ENCODE measurements at places on chromosomes 2 and 18.

DNA sequence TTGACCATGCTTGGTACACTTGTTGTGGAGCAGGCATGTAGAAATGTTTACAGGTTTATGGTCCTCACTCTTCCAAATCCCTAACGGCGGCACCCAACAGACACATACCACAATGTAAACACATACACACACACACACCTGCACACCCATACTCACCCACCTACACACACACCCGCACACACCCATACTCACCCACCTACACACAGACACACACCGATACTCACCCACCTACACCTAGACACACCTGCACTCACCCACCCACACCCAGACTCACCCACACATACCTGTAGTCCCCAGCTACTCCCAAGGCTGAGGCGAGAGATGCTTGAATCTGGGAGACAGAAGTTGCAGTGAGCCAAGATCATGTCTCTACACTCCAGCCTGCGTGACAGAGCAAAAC is 1.5 kb upstream of the RAB6D start:
- no peak for DNase-seq

DNA sequence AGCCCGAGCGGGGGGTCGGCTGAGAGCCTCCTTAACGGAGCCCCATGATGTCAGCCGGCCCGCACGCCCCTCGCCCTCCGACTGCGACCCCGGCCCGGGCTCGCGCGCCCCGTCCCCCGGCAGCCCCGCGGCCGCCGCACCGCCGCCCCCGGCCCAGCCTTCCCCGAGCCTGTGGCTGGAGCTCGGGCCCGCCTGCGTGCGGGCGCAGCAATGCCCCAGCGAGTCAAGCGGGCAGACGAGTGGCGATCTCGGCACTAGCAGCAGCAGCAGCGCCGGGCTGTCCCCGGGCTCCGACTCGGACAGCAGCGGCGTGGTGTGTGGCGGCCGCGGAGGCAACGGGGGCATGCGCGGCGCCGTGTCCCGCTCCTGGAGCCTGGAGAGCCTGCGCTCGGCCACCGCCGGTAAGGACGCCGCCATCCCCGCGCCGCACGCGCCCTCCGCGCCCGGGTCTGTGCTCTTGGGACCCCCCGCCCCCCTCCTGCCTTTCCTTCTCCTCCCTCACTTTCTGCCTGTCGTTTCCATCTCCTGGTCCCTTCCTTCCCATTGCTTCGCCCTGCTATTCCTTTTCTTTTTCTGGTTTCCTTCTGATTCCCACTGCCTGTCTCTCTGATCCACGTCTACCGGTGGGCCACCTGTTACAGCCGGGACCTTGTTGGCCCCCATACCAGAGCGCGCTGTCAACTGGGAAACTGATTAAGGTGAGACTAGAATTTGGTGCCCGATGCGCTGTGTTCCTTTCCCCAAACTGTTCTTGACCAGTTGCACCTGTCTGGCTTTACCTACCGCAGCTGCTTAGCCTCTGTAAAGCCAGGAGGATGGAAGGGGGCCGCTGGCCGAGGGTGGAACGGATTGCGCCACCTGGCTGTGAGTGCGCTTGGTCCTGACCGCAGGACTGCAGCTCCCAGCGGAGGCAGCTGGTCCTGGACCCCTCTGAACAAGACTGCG is 127.4 kb downstream of the ARHGEF4 start:
- DNase-seq, result peak; percentile 89

DNA sequence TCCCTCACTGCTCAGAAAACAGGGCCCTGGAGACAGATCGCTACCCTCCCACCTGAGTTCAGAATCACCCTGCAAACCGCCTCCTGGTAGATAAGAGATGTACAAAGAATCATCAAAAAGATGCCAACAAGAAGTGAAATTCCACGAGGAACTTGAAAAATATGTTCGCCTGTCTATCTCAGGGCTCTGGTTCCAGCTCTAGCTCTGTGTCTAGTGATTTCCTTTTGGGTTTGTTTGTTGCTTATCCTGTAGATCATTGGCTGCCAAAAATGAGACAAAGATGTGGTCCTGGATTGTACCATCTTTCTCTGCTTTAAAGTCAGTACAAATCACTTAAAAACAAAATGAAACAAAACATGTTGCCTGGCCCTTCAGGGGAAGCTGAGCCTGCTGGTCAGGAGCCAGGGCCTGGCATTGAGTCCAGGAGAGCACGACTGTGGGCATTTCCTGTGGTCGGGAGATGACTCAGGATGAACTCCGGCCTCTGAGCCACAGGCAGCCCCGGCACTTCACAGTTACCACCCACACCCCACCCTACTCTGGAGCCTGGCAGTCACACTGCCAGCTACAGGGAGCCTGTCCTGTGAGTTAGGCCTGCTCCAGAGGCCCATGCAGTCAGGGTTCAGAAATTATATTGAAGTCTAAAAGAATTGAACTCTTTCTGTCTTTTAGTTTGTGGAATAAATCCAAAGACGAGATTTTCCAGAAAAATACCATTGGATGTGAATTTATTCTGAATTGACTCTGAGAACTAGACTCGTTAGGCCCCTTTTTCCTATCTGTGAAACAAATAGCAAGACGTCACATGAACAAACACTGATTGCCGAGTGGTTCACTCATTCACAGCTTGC is 8.0 kb upstream of the ITGB6 start:
- DNase-seq, result peak; percentile 42

DNA sequence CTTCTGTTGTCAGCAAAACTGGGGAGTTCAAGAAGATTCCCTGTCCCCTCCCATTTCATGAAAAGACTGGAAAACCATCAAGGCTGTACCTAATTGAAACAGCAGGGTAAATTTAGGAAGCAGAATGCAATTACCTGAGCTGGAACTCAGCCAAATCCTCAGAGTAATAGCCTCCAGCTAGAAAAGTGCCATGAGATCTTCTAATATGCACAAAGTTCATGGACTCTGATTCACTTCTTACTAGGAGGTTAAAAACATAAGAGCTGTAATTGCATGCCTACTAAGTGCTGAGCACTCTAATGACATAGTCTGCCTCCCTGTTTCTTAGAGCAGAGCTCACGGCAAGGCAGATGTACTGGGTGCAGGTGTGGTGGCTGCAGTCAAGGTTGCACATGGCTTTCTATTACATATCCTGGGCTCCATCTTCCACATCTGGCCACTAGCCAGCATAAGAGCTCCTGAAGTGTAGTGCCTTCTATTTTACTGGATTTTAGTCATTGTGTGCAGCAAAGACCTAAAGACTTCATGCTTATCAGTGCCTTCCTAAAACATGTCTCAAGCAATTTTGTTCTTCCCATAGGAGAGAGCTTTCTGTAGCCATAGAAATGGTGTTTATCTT is 341.7 kb downstream of the PTPRM start:
- DNase-seq, result no peak

DNA sequence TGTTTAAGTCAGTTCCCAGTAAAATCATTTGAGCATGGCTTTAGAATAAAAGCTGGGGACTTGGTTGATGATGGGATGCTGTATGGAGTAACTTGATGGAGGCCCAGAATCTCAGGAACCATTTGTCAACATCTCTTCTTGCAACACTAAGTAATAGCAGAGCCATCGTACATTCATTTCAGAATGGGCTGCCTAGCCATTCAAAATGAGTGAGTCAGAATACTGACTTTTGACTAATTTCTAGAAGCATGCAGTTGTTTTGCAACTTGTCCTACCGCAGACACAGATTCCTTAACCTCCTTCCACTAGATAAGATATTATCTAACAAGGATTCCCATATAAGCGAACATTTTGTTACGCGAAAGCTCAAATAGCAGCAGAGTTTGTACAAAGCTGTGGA is 229.5 kb downstream of the CNTNAP5 start:
- no peak for DNase-seq

DNA sequence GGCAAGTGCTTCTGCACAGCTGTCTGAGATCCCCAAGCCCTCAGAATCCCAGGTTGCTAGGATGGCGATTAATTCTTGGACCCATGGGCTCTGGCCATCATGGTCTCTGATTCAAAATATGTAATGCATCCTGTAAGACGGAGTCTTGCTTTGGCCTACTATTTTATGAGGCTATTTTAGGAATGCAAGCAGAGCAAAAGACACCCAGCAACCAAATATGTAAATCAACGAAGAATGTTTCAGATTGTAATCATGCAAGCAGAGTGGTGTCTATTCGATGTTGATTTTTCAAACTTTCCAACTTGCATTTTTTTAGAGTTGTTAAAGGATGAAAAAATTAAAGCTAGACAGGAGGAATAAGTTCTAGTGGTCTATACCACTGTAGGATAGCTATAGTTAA is 154.8 kb downstream of the COL6A3 start:
- no peak for DNase-seq

DNA sequence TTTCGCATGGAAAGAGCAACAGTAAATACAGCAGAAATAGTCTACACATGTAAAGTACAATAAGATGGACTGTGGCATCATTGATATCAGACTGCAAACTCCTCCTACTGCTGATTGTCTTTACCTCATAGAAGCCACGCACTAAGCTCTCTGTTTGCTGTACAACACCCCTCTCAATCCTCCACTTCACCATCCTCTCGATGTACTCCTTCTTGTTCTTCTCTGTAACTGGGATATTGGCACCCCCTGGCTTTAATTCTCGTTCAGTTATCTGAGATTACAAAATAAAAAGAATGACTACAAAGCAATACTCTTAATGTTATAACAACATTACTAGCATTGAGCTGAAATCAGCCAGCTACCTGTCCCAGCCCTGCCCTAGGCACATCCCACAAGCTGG is 49.3 kb upstream of the STK17B start:
- no peak for DNase-seq

DNA sequence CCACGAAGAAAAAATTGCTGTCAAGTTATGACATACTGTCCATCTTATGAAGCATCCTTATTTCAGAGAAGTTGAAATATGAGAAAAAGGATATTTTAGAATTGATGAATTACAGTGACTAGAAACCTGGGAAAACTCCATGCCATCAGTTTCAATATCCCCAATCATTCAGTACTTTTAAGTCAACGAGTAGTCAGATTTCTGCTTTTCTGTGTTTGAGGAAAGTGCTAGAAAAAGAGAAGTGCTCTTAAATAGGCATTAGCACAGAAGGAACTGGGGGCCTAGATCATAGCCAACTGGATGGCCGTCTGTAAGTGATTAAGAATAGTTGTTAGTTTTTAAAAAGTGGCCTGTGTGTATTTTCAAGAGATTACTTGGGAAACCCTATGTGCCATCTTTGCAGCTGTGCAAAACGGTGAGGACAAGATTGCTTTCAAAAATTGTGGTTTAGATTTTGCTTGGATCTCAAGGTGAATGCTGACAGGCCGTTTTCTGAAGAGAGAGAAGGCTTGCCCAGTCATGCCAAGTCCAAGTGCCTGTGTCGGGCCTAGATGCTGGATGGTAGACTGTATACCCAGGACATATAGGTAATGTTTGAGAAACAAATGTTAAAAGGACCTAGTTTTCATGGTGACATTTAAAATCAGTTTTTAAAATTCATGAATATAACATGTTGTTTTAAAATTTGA is 5.1 kb downstream of the NEDD4L start:
- DNase-seq, result no peak

DNA sequence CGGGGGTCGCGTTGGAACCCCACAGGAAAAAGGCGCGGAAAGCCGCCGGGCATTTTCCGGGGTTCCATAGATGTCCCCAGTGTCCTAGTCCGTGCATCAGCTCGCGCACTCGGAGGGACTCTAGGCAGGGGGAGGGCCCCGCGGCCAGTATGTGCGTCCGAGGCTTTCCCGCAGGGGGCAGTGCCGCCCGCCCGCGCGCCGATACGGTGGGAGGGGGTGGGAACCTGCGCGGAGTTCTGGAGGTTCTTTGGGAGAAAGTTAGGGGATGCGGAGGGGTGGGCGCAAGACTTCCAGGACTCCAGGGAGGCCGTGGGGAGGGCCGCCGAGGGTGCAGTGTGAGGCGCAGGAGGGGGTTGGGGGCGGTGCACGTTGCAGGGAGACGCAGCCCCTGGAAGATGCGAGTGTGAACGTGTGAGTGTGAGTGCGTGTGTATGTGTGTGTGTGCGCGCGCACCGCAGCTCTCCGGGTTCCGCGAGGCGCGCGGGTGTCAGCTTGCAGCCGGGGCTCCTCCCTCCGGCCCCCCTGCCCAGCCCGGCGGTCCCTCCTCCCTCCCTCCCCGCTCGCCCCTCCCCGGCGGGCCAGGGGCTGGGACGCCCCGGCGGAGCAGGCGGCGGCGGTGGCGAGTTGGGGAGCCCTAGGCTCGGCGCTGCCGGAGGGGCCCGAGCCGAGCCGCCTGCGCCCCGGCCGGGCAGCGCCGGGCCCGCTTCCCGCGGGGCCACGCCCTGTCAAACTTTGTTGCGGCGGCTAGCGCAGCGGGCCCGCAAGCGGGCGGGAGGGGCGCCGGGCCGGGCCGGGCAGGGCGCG is at the start of gene TCF7L1:
TSS of gene TCF7L1 (plus strand) at position 559 of the 804 bp plus-strand sequence. CDS start 293 bp downstream, outside the sequence.
- DNase-seq, result peak; percentile 99

DNA sequence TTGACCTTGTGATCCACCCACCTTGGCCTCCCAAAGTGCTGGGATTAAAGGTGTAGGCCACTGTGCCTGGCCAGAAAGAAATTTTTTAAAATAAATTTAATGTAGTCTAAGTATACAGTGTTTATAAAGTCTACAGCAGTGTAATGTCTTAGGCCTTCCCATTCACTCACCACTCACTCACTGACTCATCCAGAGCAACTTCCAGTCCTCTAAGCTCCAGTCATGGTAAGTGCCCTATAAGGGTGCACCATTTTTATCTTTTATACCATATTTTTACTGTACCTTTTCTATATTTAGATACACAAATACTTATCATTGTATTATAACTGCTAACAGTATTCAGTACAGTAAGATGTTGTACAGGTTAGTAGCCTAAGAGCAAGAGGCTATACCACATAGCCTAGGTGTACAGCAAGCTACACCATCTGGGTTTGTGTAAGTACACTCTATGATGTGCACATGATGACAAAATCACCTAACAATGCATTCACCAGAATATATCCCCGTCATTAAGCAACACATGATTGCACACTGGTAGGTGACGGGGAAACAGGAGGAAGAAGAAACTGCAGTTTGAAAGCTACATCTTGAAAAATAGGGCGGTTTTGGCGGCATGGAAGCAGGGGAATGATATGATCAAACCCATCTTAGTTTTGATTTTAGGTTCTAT is 105.1 kb upstream of the ITGB6 start:
- DNase-seq, result no peak

DNA sequence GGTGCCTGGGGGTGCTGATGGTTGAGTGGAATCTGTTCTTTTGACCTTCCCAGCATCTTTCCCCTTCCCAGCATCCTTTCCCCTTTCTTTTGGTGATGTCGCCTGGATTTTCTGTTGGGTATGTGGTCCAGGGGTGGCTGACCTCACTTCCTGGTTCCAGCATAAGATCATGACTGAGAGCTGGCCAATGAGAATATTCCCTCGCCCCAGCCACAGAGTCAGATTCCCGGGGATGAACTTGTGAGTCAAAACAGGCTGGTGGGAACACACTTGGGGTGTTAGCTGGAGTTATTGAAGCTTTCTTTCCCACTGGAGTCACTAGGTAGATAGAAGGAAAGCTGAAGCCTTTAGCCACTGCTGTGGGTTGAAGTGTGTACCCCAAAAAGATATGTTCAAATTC is 28.0 kb upstream of the FOSL2 start:
- DNase-seq, result no peak

DNA sequence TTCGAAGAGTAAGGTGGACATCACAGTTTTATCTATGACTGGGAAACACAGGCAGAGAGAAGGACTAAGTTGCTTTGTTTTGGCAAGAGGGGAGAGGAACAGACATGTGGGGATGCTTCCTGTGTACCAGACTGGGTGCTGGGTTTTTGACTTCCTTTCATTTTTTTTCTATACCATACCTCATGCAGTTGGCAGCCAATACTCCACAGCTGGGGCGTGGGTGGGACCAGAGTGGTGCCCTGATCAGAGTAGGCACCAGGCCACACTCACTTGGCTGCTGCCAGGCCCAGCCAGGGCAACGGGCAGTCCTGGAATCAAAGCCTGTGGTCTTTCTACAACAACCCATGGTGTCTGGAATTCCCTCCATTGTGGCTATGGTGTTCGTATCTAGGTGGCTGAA is 45.2 kb downstream of the SH3RF3 start:
- no peak for DNase-seq

Data from iPS-NIHi11 (cell line).